Stimulated activated CD4-positive, alpha-beta T cell treated with anti-CD3 and anti-CD28 coated beads, Interleukin-4, amount 100 ng/mL, for 4 hours (primary cell): ENCODE measurements at places on chromosomes 4 and X.

DNA sequence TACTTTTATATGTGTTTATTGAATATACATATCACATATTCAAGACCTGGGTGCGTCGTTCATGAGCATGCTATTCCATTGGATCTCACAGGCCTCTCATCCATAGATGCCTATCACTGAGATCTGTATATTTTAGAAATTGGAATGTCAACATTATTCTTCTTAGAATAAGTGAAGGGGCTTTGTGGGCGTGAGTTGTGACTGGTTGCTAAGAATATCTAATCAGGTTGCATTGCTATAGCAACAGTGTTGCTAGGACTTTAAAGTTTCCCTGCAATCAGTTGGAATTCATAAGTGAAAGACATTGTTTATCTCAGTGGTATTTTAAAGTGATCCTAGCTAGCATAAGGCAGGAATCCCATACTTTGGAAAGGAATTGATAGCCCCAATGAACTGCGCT, 36.7 kb upstream of the ANK2 start:
- no peak for DNase-seq

DNA sequence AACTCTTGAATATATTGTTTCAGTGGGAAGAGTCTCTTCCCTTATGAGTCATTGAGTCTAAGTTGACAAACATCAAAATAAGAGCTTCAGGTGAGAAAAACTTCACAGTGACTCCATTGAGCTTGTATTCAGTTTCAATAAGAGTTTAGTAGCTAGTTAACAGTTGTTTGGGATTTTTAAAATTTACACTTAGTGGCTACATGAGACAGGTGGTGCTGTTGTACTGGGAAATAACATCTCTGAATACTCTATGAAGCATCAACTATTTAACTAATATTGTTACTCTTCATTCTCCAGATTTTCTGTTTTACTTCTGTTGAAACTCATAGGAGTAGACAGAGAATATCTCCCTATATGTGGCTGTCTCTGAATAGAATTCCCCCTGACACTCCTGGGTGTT, 1609.1 kb downstream of the C4orf33 start:
- no peak for DNase-seq

DNA sequence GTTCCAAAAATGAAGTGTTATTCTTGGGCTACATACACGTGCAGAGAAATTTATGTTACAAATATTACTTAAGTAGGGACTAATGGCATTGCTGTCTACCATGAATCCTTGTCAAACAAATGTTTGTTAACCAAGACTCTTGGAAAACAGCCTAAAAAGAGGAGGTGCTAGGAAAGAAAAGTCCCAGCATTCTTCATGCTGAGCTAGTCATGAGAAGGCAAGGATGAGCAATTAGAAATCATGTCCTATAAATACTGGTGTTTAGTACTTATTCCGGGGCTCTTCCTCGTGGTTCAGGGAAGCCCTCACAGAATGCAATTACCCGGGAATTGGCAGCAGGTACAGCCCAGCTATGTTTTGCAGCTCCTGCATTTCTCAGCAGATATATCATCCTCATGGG, 378.1 kb upstream of the FTHL17 start:
- DNase-seq = no peak

DNA sequence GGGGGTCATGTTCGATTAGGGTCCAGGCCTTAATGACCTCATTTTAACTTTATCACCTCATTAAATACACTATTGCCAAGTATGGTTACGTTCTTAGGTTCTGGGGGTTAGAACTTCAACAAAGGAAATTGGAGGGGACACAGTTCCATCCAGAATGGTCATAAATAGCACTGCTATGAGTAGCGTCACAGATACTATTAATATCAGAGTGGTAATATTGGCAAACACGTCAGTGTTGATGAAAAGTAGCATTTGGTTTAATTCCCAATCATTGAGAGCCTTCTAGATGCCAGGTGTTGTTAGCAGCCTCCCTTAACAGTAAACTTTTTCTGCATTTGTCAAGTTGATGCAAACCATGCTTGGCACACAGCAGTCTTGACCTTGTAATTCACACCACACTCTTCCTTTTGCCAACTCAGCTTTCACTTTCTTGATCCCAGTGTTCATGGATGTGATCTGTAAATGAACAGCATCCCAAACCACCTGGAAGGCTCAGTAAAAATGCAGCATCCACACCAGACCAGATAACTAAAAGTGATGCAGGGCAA, 912.5 kb upstream of the TENM3 start:
- no peak for DNase-seq

- DNase-seq = no peak
Measured at GRCh38 chrX:107935664-107936433, 46.3 kb downstream of the TEX13B start.
